Activated CD8-positive, alpha-beta T cell treated with anti-CD3 and anti-CD28 coated beads, Interleukin-2, amount 10 ng/mL, durations not matched to agents 7 days and 5 days (primary cell): ENCODE measurements at places on chromosomes 4 and X.

DNA sequence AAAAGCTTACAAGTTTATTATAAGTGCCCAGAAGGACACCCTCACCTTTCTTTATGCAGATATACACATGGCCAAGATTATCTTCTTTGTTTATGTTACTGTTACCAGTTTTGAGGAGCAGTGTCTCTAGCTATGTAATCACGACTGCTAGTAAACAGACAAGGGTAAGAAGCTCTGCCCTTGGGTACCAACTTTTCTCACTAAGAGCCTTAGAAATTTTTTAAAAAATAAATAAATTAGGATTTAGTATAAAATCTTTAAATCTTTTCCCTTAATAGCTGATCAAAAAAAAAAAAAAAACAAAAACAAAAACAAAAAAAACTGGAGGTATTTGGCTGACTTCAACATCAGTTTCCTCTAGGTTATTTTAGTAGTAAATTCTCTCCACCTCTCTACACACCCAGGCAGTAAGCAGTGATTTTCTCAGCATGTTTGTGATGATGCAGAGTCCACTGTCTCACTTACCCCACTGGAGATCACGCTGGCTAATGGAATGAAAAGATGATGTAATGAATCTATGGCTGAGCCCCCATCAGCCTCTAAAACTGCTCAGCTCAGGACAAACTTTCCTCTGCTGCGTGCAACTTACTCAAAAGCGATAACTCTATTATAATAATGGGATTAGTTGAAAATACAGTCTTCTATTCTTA lies 125.9 kb downstream of the FRYL start:
- no peak overlapping the region for H3K4me3 ChIP-seq
- H3K4me1 ChIP-seq = peaks cover 27% of the 10 kb centered on the region
- no peak for DNase-seq
- no peaks in the 10 kb centered on the region for H3K27me3 ChIP-seq
- H3K36me3 ChIP-seq = peaks cover 10% of the 10 kb centered on the region
- no peak overlapping the region for H3K27ac ChIP-seq

- no peaks in the 10 kb centered on the region for H3K27me3 ChIP-seq
- no peaks in the 10 kb centered on the region for H3K36me3 ChIP-seq
- peaks cover 4% of the 10 kb centered on the region for H3K4me1 ChIP-seq
- H3K27ac ChIP-seq = no peak overlapping the region
- H3K4me3 ChIP-seq = no peak overlapping the region
These were observed 36.8 kb upstream of the CASK start for GRCh38 chrX:41960142-41960541.

GRCh38 chr4:7964890-7965662 lies 25.4 kb upstream of the AFAP1 start:
- H3K4me3 ChIP-seq = no peak overlapping the region
- peaks cover 63% of the 10 kb centered on the region for H3K4me1 ChIP-seq
- peaks cover 2% of the 10 kb centered on the region for H3K36me3 ChIP-seq
- peaks cover 4% of the 10 kb centered on the region for H3K27me3 ChIP-seq
- DNase-seq = no peak
- H3K27ac ChIP-seq = no peak overlapping the region

DNA sequence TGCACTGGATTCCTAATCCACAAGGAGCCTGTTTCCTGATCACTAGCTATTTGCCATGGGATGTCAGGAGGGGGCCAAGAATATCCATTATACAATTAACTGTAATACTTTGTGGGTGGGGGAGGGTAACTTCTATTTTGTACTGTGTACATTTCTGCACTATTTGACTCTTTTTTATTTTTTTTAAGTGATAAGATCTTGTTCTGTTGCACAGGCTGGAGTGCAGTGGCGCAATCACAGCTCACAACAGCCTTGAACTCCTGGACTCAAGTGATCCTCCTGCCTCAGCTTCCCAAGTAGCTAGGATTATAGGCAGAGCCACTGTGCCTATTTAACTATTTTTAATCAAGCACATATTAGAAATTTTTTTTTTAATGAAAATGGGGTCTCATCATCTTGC lies 134.1 kb downstream of the ELOVL6 start:
- no peak overlapping the region for H3K27ac ChIP-seq
- H3K4me3 ChIP-seq = no peak overlapping the region
- no peaks in the 10 kb centered on the region for H3K36me3 ChIP-seq
- peaks cover 33% of the 10 kb centered on the region for H3K4me1 ChIP-seq
- DNase-seq = no peak
- no peaks in the 10 kb centered on the region for H3K27me3 ChIP-seq

- no peaks in the 10 kb centered on the region for H3K36me3 ChIP-seq
- H3K4me1 ChIP-seq = peaks cover 3% of the 10 kb centered on the region
These were observed 3.1 kb upstream of the FGB start for GRCh38 chr4:154559494-154560418.

GRCh38 chr4:140935254-140935653 lies 179.1 kb upstream of the TBC1D9 start:
- H3K4me1 ChIP-seq = no peaks in the 10 kb centered on the region
- H3K36me3 ChIP-seq = no peaks in the 10 kb centered on the region
- DNase-seq = no peak

- peak overlapping the region; percentile 75 for H3K4me3 ChIP-seq
- H3K27me3 ChIP-seq = no peaks in the 10 kb centered on the region
- no peak for DNase-seq
- H3K27ac ChIP-seq = peak overlapping the region; percentile 83
These were observed 377.9 kb upstream of the EMCN start for GRCh38 chr4:100895556-100896197.

DNA sequence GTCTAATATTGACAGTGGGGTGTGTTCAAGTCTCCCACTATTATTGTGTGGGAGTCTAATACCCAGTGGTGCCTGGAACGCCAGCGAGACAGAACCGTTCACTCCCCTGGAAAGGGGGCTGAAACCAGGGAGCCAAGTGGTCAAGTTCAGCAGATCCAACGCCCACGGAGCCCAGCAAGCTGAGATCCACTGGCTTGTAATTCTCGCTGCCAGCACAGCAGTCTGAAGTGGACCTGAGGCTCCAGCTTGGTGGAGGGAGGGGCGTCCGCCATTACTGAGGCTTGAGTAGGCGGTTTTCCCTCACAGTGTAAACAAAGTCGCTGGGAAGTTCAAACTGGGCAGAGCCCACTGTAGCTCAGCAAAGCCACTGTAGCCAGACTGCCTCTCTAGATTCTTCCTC lies 407.3 kb downstream of the DMD start:
- H3K27ac ChIP-seq = no peak overlapping the region
- no peak overlapping the region for H3K4me3 ChIP-seq
- DNase-seq = no peak
- no peaks in the 10 kb centered on the region for H3K27me3 ChIP-seq
- H3K4me1 ChIP-seq = no peaks in the 10 kb centered on the region
- H3K36me3 ChIP-seq = no peaks in the 10 kb centered on the region

DNA sequence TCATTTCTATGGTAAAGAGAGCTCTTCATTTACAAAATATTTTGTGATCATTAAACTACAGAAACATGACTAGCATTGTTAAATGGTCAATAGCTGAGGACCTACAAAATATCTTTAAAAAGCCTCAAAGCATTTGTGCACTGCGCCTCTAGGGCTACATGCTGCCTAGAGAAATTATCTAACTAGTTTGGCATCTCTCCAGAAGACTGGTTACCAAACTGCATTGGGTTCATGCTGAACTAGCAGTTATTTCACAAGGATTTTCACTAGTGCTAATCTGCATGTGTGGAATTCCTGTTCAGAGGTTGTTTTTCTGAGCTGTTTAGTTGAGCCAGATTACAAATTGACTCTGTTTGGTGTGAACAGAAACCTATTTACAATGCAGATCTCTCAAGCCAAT lies 58.5 kb upstream of the PITX2 start:
- H3K4me3 ChIP-seq = no peak overlapping the region
- no peaks in the 10 kb centered on the region for H3K4me1 ChIP-seq
- no peak for DNase-seq
- H3K27ac ChIP-seq = no peak overlapping the region
